ENCODE measurements at places on chromosomes 5 and 9.

GRCh38 chr5:68848091-68848490, 245.7 kb upstream of the SLC30A5 start:
- no peak for DNase-seq

GRCh38 chr9:127981559-127982121, 851 bp upstream of the EEIG1 start:
- no peak for DNase-seq

GRCh38 chr5:59267033-59267432, 626.5 kb downstream of the PDE4D start:
- no peak for DNase-seq

DNA sequence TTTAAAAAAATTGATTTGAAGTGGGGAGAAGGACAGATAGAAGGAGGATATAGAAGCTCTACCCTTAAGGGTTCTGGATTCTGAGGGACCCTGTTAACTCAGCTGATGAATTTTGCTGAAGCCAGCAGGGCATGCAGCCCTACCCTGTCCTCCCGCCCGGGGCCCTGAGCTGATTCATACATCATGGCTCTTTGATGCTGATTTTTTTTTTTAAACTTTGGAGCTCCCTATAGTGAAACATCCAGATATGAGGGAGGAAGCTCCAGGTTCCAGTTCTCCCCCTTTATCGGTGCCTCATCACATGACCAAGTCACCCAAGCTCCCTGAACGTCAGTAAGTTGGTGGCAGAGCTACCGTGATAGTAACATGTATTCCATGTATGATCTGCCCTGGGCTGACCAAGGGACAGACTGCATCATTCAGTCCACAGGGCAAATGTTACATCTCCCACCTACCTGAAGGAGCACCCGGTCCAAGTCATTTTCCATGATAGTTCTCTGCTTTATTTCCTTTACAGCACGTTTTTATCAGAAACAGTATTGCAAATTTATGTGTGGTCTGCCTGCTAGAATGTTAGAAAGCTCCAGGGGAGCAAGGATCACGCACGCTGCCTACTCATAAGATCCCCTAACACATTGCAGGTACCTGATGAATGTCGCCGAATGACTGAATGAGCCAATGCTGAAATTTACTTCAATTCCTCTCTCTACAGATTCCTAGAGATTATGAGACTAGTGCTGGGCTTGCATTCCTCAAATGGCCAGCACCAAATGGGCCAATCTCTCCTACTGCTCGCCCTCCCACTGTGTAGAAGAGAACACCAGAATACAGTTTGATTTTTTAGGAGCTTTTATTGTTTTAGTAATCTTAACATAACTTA, 25.9 kb downstream of the SPARC start:
- DNase-seq, result no peak

DNA sequence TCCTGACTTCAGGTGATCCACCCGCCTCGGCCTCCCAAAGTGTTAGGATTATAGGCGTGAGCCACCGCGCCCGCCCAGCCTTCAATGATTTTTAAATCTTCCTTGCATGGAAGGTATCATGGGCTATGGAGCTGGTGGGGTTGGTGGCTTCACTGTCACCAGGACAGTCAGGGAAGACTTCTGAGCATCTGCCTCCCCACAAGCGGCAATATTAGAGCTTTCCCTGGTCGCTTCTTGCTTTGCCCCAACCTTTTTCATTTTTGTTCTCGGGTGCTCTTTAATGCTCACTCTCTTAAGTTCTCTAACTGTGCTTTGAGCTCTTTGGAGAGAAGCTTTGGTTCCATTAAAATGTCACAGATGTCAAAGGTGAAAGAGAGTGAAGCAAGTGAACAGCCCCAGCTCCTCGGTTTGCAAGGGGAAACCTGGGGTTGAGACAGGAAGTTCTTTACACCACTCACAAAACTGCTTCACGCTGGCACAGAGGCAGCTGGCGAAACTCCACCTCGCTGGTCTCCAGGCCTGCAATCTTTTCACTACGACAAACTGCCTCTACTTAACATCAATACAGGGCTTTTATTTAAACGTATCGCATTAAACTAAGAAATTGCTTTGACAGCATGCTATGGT, 142.5 kb upstream of the RETREG1 start:
- no peak for DNase-seq

GRCh38 chr9:123562844-123563346, 206.9 kb downstream of the CRB2 start:
- DNase-seq, result no peak

DNA sequence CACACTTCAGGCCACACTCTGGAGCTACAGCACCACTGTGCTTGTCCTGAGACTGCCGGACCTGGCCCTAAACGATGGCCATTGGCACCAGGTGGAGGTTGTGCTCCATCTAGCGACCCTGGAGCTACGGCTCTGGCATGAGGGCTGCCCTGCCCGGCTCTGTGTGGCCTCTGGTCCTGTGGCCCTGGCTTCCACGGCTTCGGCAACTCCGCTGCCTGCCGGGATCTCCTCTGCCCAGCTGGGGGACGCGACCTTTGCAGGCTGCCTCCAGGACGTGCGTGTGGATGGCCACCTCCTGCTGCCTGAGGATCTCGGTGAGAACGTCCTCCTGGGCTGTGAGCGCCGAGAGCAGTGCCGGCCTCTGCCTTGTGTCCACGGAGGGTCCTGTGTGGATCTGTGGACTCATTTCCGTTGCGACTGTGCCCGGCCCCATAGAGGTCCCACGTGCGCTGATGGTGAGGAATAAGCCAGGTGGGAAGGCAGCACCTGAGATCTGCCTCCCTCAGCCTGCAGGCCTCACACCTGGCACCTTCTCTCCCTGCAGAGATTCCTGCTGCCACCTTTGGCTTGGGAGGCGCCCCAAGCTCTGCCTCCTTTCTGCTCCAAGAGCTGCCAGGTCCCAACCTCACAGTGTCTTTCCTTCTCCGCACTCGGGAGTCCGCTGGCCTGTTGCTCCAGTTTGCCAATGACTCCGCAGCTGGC, 14.7 kb downstream of the CRB2 start:
- no peak for DNase-seq

DNA sequence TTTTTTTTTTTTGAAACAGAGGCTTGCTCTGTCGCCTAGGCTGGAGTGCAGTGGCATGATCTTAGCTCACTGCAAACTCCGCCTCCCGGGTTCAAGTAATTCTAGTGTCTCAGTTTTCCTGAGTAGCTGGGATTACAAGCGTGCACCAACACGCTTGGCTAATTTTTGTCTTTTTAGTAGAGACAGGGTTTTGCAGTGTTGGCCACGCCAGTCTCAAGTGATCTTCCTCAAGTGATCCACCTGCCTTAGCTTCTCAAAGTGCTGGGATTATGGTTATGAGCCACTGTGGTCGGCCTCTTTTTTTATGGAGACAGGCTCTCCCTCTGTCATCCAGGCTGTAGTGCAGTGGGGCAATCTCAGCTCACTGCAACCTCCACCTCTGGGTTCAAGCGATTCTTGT, 82.9 kb downstream of the RAB24 start:
- DNase-seq, result no peak

GRCh38 chr9:77418226-77418625, 229.9 kb downstream of the GNA14 start:
- DNase-seq, result no peak

DNA sequence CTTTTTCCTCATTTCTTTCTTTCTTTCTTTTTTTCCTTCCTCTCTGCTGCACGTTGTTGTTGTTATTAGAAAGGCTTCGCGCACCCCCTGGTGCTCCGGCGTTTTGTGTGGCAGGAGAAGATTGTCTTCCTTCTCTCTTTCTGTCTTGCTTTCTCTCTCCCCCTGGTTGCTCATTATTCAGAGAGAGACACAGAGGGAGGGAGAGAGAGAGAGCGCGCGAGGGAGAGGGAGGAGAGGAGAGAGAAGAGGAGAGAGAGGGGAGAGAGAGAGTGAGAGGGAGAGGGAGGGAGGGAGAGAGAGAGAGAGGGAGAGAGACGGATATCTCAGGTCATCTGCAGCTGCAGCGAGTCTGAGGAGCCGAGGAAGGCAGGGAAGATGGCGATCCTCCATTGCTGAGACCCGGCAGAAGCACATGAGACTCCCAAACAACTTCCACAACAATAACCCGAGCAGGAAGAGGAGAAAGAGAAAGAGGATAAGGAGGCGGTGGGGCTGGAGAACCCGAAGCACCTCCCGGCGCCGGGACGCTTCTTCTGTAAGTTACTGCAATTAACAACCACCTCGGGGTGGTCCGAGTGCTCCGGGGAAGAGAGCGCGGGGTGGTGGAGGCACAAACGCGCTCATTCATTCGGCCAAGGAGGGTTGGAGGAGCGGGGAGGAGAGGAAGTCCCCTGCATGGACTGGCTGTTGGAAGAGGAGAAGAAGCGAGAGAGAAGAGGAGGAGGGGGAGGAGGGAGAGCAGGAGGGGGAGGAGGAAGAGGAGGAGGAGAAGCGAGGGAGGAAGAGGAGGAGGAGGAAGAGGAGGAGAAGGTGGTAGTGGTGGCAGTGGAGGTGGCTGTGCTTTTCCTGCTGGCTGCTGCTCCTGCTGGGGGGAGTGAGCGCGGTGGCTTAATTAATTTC, at the start of gene ZNF462:
Gene ZNF462 (plus strand): TSS at position 346 of the 900 bp plus-strand sequence. CDS start 60,218 bp downstream, outside the sequence.
- DNase-seq, result peak; percentile 41

DNA sequence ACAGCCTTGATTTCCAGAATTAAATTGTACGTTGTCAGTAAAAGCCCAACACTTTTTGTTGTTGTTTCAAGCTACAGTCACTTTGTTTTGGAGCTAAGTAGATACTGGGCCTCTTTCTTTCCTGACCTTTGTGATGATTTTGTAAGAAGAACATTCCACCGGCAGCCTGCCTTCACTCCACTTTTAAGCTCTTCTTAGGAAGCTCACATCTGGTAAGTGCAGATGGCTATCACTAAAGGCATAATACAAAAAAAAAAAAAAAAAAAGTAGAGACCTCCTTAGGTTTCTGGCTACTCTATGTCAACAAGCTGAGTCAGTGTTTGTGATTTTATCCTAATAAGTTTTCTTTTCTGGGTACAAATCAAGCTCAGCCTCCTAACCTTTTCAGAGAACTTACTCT, 1922.1 kb upstream of the WWC1 start:
- DNase-seq, result no peak

DNA sequence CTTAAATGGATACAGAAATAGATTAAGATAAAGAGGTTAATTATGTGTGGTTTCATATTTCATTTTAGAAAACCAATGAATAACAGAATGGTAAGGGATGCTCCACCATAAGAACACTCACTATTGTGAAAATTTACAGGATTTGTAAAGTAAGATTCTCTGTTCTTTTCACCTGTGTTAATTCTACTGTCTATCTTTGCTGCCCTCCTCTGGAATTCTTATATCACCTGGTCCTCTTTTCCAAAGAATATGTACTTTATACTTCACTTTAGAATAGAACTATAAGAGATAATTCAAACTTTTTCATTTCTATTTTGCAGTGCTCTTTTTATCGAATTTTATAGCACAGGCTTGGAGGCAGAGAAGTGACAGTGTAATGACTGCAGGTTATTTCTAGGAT, 213.4 kb downstream of the LURAP1L start:
- no peak for DNase-seq

DNA sequence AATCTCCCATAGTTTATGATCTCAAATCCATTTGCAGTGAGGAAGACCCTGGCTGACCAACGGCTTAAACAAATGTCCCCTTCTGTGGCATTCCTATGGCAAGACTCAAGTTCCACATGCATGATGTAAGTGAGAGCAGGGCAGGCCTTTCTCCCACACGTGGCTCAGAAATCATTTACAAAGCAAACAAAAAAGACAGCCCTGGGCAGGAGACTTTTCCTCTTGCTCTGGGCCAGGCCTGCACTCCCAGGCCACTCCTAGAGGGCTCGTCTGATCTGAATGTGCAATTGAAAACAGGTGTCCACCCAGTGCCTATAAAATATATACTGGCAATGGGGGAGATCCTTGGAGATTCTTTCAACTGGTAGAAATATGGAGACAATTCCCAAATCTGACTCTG, 123.1 kb downstream of the DMRT2 start:
- DNase-seq, result no peak

- no peak for DNase-seq
Observed at GRCh38 chr9:116074658-116075057, 78.9 kb upstream of the PAPPA start.

DNA sequence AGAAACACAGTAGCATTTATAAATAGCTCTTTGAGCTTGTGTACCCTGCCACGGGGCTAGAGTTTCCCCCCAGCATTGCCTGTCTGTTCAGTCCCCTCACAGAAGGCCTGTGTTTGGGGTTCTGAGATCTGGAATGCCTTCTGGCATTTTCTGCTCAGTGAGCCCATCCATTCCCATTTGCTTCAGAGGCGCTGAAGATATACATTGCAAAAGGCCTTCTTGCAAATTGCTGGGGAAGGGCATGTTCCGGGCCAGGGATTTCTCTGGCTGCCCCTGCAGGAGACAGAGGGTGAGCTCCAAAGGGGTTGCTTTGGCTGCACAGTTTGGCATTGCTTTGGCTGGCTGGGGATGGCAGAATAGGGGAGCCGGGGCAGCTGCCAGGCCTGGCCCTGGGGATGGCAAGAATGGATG, 308.4 kb downstream of the MSX2 start:
- DNase-seq, result no peak

- DNase-seq, result no peak
Observed at GRCh38 chr5:121915765-121916164, 46.0 kb upstream of the SRFBP1 start.

DNA sequence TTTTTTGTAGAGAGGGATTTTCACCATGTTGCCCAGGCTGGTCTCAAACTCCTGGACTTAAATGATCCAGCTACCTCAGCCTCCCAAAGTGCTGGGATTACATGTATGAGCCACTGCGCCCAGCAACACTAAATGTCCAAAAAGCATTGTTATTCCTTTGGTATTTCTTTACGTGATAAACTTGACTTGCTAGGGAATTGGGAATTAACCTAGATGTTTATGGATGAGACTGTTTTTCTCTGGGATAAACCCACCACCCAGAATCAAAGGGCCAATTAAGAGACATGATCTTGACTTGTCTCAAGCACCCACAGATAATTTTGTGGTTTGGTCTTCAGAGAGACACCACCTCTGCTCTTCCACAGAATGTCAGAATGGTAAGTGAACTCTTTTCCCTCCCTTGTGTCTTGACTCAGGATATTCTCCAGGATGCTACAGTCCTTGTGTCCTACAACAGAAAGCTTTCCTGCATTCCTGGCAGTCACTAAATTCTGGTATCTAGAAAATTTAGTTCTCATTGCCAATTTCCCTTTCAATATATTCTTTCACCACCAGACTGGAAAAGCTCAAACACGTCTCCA, 55.7 kb downstream of the ALDH1A1 start:
- DNase-seq, result no peak

DNA sequence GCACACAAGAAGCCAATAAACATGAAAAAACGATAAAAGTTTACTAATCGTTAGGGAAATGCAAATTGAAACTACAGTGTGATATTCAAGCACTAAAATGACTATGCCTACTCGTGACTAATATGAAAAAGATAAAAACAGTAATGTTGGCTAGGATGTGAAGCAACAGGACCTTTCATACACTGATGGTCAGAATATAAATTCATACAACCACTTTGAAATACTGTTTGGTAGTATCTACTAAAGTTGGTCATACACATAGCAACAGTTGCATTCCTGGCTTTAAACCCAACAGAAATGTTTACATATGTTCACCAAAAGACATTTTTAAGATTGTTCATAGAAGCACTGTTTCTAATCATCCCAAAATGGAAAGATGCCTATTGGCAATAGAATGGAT, 24.3 kb downstream of the FBXO38 start:
- DNase-seq, result no peak
